ENCODE measurements at places on chromosomes 2 and 18.
A peak's percentile ranks its signal among the peaks of the same experiment; 100 is the strongest.

GRCh38 chr2:231222318-231223000, 24.0 kb downstream of the ARMC9 start:
- H3K4me3 ChIP-seq = no peak overlapping the region
- H3K27ac ChIP-seq = no peak overlapping the region
- no peaks in the 10 kb centered on the region for H3K36me3 ChIP-seq
- H3K4me1 ChIP-seq = peaks cover 3% of the 10 kb centered on the region
- DNase-seq = no peak
- no peaks in the 10 kb centered on the region for H3K27me3 ChIP-seq

- H3K4me1 ChIP-seq = peaks cover 23% of the 10 kb centered on the region
- H3K27ac ChIP-seq = no peak overlapping the region
- peaks cover 5% of the 10 kb centered on the region for H3K36me3 ChIP-seq
- H3K27me3 ChIP-seq = no peaks in the 10 kb centered on the region
Measured at GRCh38 chr2:53785366-53785765, 1.4 kb downstream of the ASB3 start.

DNA sequence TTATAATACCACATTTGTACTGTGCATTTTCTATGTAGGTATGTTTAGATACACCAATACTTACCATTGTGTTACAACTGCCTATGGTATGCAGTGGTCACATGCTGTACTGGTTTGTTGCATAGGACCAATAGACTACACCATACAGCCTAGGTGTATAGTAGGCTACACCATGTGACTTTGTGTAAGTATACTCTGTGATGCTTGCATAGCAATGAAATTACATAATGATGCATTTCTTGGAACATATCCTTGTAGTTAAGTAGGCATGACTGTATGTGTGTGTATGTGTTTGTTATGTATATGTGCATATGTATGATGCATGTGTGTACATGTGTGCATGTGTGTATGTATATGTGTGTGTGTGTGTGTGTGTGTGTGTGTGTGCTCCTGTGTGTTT, 157.6 kb downstream of the TDRD15 start:
- H3K36me3 ChIP-seq = no peaks in the 10 kb centered on the region
- no peak for DNase-seq
- H3K27me3 ChIP-seq = peaks cover 5% of the 10 kb centered on the region
- no peak overlapping the region for H3K4me3 ChIP-seq

DNA sequence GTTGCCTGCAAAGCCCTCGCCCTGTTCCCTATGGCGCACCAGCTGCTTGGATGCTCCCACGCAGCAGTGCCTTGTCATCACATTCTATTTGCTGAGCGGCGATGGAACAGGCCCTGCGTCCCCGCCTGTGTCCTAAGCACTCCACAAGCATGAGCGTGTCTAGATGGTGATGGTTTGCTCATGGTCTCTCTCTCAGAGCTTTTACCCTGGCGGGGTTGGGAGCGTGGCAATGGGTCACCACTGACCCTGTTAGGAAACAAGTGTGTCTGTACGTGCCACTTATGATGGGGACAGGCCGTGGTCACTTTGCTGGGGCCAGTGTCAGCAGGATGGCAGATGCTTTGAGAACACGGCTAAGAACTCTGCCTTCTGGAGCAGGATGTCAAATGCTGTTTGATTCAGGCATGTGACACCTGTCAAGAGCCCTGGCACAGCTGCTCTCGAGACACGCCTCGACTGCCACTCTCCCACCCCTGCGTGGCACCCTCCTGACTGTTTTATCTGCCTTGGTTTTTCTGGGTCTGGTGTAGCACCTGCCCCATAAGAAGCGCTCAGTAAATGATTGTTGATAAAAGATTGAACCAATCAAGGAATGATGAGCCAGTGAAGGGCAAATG, 44.2 kb downstream of the RRM2 start:
- no peak for DNase-seq
- no peaks in the 10 kb centered on the region for H3K27me3 ChIP-seq
- no peaks in the 10 kb centered on the region for H3K36me3 ChIP-seq
- peaks cover 11% of the 10 kb centered on the region for H3K4me1 ChIP-seq

DNA sequence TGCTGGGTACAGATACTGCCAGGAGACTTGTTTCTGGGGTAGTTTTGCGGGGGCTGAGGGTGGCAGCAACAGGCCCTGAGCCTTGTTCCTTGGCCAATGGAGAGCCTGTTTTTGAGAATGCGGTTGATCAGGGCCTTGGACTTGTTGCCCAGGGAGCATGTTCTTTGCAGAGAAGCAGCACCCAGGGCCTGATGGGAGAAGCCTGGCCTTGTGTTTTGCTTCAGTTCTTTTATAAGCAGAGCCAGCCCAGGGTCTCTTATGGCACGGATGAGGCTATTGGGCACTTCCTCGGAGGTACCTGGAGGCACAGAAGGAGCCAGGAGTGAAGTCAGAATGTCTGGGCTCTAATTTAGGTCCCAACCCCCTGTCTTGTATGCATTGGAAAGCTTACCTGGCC, 85.1 kb upstream of the MCFD2 start:
- peaks cover 13% of the 10 kb centered on the region for H3K4me1 ChIP-seq
- no peak overlapping the region for H3K27ac ChIP-seq
- H3K4me3 ChIP-seq = no peak overlapping the region
- no peak for DNase-seq

- DNase-seq = no peak
- no peak overlapping the region for H3K27ac ChIP-seq
- no peaks in the 10 kb centered on the region for H3K4me1 ChIP-seq
Measured at GRCh38 chr18:456361-457139, 44.0 kb downstream of the COLEC12 start.

DNA sequence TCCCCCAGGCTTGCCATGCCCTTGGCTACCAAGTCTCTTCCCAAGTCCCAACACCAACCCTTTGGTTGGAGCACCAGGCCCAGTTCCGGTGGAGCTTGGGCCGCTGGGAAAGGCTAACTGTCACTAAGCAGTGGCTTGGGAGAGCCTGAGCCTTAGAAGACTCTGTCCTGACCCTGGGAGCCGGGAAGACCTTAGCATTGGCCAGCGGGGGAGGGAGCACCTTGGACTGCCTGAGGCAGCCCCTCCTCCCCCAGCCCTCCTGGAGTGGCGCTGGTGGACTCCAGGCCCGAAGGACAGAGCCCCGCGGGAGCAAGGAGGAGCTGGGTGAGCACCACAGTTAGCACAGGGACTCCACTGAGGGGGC, 62.5 kb upstream of the POMC start:
- H3K4me1 ChIP-seq = no peaks in the 10 kb centered on the region
- H3K27me3 ChIP-seq = no peaks in the 10 kb centered on the region
- H3K4me3 ChIP-seq = no peak overlapping the region
- DNase-seq = no peak
- no peak overlapping the region for H3K27ac ChIP-seq
- H3K36me3 ChIP-seq = peaks cover 18% of the 10 kb centered on the region

DNA sequence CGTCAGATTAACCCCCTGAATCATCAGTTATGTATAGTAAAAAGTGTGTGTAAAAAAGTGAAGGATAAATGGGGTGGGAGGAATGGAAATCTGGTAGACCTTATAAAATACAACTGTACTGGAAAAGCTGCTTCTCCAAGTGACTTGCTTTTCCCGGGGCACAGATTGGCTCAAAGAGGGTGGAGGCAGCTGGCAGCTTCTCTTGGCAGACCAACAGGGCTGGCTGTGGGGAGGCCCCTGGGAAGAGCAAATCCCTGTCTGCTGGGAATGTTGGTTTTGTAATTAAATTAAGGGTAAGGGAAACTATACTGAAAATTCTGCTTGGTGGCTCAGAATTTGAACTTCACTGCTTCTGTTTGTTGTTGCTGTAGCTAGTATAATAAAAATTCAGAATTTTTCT, 154.2 kb upstream of the DLX2 start:
- DNase-seq = no peak
- no peak overlapping the region for H3K4me3 ChIP-seq
- H3K36me3 ChIP-seq = no peaks in the 10 kb centered on the region

DNA sequence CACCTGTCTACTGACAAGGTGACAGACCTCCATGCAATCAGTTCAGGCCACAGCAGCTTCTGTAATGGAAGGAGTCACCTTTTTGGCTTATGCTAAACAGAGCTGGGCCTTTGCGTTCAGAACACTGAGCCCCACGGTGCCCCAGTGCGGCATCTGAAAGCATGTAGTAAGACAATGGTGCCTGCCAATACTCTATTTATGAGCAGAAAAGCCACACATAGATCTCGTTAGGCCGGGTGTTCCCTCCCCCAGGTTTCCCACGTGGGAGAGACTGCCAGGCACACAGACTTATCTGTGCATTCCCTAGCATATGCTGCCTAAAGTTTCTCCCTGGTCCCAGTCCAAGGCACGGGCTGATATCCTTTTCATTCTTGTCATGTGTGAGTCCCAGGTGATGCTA, 150.9 kb downstream of the ACTR3 start:
- no peak overlapping the region for H3K4me3 ChIP-seq
- H3K27me3 ChIP-seq = peaks cover 6% of the 10 kb centered on the region

- H3K4me3 ChIP-seq = no peak overlapping the region
- H3K36me3 ChIP-seq = peaks cover 4% of the 10 kb centered on the region
- H3K4me1 ChIP-seq = peaks cover 15% of the 10 kb centered on the region
- H3K27me3 ChIP-seq = peaks cover 1% of the 10 kb centered on the region
Measured at GRCh38 chr2:97723156-97724072, 10.0 kb downstream of the ZAP70 start.

- H3K36me3 ChIP-seq = no peaks in the 10 kb centered on the region
- DNase-seq = no peak
- peaks cover 8% of the 10 kb centered on the region for H3K4me1 ChIP-seq
- no peak overlapping the region for H3K4me3 ChIP-seq
- H3K27me3 ChIP-seq = peaks cover 4% of the 10 kb centered on the region
Measured at GRCh38 chr2:233829193-233830110, 24.9 kb downstream of the HJURP start.

DNA sequence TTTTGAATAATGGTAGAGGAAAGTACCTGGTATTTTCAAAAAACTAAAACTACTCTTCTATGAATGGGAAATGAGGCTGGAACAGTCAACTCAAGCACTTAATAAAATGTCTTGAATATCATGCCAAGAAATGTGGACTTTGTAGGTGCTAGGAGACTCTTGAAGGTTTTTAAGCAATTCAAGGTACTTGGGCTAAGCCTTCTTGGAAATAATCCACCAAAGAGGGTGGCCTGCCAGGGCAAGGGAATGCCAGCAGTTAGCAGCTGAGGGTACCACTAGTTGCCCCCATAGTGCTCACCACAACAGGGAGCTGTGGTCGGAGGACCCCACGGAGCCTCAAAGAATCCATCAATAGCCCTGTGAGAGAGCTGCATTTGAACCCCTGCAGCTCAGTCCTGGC, 14.6 kb upstream of the ACYP2 start:
- no peak overlapping the region for H3K4me3 ChIP-seq
- peak overlapping the region; percentile 80 for H3K27ac ChIP-seq
- peaks cover 58% of the 10 kb centered on the region for H3K4me1 ChIP-seq
- no peak for DNase-seq
- H3K27me3 ChIP-seq = no peaks in the 10 kb centered on the region

- no peak overlapping the region for H3K4me3 ChIP-seq
- no peak overlapping the region for H3K27ac ChIP-seq
- H3K4me1 ChIP-seq = no peaks in the 10 kb centered on the region
- no peak for DNase-seq
- H3K27me3 ChIP-seq = no peaks in the 10 kb centered on the region
Measured at GRCh38 chr2:145379934-145380333, 860.0 kb upstream of the ZEB2 start.

GRCh38 chr18:78670778-78671391, 308.7 kb upstream of the SALL3 start:
- no peak for DNase-seq
- no peak overlapping the region for H3K4me3 ChIP-seq
- H3K4me1 ChIP-seq = no peaks in the 10 kb centered on the region
- no peak overlapping the region for H3K27ac ChIP-seq
- H3K27me3 ChIP-seq = no peaks in the 10 kb centered on the region
- no peaks in the 10 kb centered on the region for H3K36me3 ChIP-seq

- H3K36me3 ChIP-seq = peaks cover 4% of the 10 kb centered on the region
- no peak overlapping the region for H3K4me3 ChIP-seq
- peaks cover 8% of the 10 kb centered on the region for H3K27me3 ChIP-seq
- no peak for DNase-seq
Measured at GRCh38 chr2:236571145-236571544, 1.5 kb downstream of the ACKR3 start.

GRCh38 chr2:74399785-74400184, 19.7 kb upstream of the DCTN1 start:
- peaks cover 3% of the 10 kb centered on the region for H3K27me3 ChIP-seq
- no peaks in the 10 kb centered on the region for H3K36me3 ChIP-seq
- H3K4me1 ChIP-seq = no peaks in the 10 kb centered on the region
- no peak overlapping the region for H3K27ac ChIP-seq
- peak; percentile 23 for DNase-seq

DNA sequence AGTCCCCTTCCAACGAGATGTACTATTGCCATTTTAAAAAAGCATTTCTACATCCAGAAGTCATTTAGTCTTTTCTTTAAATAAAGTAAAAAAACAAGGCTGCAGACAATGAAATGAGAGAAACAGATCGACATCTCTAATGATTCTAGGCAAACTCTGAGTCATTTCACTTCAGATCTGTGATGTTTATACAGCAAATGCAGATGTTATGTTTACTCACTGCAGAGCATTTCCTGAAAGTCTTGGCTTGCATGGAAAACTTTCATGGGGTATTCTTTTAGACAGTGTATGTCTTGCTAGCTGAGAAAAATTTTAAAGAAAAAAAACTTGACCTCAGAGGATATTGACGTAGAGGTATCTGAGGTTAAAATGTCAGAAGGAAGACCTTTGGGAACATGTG, 797.4 kb downstream of the CNTNAP5 start:
- H3K27me3 ChIP-seq = no peaks in the 10 kb centered on the region
- H3K36me3 ChIP-seq = no peaks in the 10 kb centered on the region
- no peak overlapping the region for H3K4me3 ChIP-seq

GRCh38 chr2:159982842-159983785, 79.3 kb downstream of the PLA2R1 start:
- no peak overlapping the region for H3K27ac ChIP-seq
- H3K36me3 ChIP-seq = no peaks in the 10 kb centered on the region
- no peaks in the 10 kb centered on the region for H3K4me1 ChIP-seq
- no peak for DNase-seq
- peaks cover 4% of the 10 kb centered on the region for H3K27me3 ChIP-seq

GRCh38 chr2:40653829-40654228, 201.9 kb upstream of the SLC8A1 start:
- no peaks in the 10 kb centered on the region for H3K36me3 ChIP-seq
- H3K27ac ChIP-seq = no peak overlapping the region
- no peak for DNase-seq
- H3K4me3 ChIP-seq = no peak overlapping the region

DNA sequence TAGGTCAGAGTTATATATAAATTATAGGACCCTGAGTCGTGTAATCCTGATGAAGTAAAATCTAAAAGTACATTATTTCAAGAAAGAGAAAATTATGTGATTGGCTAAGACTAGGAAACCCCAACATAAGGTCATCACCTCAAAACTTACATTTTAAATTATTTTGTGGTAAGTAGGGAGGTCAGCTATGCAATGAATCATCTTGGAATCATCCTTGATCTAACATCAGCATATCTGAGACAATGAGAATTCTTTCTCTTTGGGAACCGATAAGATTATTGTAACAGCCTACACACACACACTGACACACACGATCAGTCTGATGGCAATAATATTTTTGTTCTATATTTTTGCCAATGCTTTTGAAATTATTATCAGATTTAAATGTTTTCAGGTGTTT, 904.8 kb upstream of the CHAC2 start:
- no peaks in the 10 kb centered on the region for H3K4me1 ChIP-seq
- no peaks in the 10 kb centered on the region for H3K36me3 ChIP-seq

GRCh38 chr2:118309946-118310680, 221.8 kb downstream of the INSIG2 start:
- DNase-seq = peak; percentile 4
- no peaks in the 10 kb centered on the region for H3K4me1 ChIP-seq
- H3K36me3 ChIP-seq = no peaks in the 10 kb centered on the region

- H3K27ac ChIP-seq = no peak overlapping the region
- H3K27me3 ChIP-seq = peaks cover 8% of the 10 kb centered on the region
- H3K36me3 ChIP-seq = no peaks in the 10 kb centered on the region
- H3K4me1 ChIP-seq = no peaks in the 10 kb centered on the region
Measured at GRCh38 chr2:176833671-176834070, 378.9 kb upstream of the HNRNPA3 start.
